Fibroblast of gingiva (primary cell): ENCODE measurements at places on chromosomes 5 and 9.

- DNase-seq: no peak
Measured at GRCh38 chr5:41747301-41747700, 122.9 kb downstream of the OXCT1 start.

DNA sequence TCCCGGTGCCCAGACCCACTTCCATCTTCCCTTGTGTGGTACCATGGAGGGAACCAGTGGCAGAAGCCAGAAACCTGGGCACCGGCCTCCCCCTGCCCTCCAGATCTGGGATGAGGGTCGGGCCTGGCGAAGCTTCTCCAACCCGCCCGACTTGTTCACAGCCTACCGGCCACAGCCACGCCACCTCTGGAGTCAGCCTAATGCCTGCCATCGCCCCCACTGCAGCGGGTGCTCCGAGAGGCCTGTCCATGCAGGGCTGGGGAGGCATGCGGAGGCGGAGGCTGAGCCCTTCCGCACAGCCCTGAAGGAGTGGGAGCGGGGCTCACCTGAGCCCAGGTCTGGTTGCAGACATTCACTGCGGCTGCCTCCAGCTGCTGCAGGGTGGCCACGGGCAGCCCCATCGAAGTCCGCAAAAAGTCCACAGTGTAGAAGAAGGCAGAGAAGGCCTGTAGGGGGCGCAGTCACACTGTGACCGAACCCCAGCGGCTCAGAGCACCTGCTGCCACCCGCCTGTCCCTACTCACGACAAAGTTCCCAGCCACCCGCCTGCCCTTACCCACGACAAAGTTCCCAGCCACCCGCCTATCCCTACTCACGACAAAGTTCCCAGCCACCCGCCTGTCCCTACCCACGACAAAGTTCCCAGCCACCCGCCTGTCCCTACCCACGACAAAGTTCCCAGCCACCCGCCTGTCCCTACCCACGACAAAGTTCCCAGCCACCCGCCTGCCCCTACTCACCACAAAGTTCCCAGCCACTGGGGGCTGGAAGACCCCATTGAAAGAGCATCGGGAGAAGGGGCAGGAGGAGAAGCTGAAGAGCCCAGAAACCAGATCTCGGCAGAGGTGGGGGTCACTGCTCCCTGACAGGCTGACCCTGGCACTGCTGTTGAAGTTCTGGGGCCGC, 3.8 kb upstream of the NPDC1 start:
- DNase-seq: no peak

DNA sequence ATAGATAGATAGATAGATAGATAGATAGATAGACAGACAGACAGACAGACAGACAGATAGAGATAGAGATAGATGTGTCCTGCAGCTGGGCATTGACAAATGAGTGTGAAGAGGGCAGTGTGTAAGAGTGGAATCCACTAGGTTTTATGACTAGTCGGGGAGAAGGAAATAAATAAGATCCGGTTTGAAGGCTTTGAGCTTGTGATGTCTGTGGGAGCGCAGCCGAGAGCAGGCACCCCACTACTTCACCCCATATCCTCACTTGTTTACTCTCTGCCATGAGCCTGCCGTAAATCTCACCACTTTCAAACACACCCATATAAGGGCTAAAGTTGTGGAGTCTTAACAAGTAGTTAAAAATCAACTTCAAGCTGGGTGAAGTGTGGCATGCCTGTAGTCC, 1.4 kb upstream of the SUSD1 start:
- no peak for DNase-seq

DNA sequence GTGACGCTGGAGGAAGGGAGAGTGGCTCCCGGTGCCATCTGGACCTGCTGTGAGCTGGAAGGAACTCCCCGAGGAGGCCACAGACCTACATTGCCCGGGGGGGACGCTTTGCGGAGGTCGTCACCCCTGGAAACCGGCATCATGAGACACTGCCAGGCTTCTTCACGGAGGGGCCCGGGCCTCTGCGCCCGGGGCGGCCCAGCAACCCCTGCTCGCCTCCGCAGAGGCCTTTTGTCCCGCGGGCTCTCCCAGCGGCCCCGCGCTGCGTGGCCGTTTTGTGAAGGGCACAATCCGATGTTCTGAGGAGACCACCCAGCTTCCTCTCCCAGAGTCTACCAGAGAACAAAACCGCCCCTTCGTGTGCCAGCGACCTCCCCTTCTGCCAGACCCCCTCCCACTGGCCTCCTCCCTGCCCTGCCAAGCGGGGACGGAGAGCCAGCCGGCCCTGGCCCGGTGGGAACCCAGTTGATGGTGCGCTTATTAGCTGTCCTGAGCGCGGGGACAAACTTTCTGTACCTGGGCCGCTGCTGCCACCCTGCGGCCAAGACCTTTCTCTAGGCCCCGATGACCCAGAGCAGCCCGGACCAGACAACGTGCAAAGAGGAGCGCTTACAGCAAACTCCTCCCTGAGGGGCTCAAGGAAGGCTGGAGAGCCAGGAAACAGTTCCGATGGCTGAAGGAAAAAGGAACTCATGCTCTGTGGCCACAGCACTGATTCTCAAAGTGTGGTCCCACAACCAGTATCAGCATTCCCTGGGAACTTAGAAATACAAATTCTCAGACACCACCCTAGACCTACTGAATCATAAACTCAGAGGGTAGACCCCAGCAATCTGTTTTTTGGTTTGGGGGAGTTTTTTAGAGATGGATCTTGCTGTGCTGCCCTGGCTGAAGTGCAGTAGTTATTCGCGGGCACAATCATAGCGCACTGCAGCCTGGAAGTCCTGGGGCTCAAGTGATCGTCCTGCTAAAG, 86.7 kb downstream of the SLC1A3 start:
- DNase-seq: peak; percentile 66

GRCh38 chr5:179762079-179762780, 29.6 kb downstream of the MAML1 start:
- no peak for DNase-seq

- peak; percentile 90 for DNase-seq
Measured at GRCh38 chr9:83281306-83282255, 218.6 kb upstream of the RASEF start.

DNA sequence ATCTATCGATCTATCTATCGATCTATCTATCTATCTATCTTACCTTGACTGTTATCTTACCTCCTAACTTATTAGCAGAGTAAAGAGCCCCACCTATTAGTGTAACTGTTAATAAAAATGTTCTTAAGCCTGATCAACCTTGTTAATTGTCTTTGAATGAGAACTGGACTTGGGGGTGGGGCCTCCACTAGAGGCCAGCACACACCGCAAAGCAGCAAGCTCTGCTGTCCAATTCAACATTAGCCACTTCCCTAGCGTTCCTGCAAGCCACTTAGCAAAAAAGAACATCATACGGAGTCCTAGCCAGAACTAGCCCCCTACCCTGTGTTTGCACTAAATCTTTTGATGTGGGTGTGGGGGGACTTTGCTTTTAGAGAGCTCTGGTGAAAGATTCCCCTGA, 515.8 kb downstream of the KDM4C start:
- DNase-seq: no peak

DNA sequence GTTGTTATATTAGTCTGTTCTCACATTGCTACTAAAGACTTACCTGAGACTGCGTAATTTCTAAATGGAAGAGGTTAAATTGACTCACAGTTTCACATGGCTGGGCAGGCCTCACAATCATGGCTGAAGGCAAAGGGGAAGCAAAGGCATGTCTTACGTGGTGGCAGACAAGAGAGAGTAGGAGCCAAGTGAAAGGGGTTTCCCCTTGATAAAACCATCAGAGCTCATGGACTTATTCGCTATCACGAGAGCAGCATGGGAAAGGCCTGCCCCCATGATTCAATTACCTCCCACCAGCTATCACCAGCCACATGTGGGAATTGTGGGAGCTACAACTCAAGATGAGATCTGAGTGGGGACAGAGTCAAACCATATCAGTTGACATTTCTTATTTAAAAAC, 374.5 kb upstream of the RORB start:
- DNase-seq: no peak

- DNase-seq: no peak
Measured at GRCh38 chr9:96447406-96447805, 2.6 kb upstream of the HABP4 start.

- DNase-seq: peak; percentile 31
Measured at GRCh38 chr9:123544007-123544827, 188.2 kb downstream of the CRB2 start.

- no peak for DNase-seq
Measured at GRCh38 chr5:35229076-35230037, 930 bp downstream of the PRLR start.

GRCh38 chr5:71938895-71939294, 168.4 kb upstream of the MAP1B start:
- DNase-seq: no peak

GRCh38 chr5:9112520-9113291, 433.2 kb downstream of the SEMA5A start:
- DNase-seq: no peak

- DNase-seq: no peak
Measured at GRCh38 chr9:123832858-123833650, 96.9 kb downstream of the DENND1A start.

DNA sequence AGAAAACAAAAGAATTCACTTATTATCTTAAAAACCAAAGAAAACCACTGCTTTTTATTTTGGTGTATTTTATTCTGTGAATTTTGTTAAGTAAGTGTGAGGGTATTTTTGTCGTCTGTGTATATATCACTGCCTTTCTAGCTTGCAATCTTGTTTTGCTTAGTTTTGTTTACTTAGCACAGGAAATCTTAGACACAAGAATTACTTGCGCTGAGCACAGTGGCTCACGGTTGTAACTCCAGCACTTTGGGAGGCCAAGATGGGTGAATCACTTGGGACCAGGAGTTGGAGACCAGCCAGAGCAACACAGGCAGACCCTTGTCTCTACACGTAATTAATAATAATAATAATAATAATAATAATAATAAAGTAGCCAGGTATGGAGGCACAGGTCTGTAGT, 230.3 kb downstream of the PAPPA start:
- peak; percentile 45 for DNase-seq

- no peak for DNase-seq
Measured at GRCh38 chr5:171107669-171108068, 201.4 kb upstream of the TLX3 start.

- peak; percentile 80 for DNase-seq
Measured at GRCh38 chr9:116594547-116594946, 92.6 kb upstream of the TRIM32 start.

DNA sequence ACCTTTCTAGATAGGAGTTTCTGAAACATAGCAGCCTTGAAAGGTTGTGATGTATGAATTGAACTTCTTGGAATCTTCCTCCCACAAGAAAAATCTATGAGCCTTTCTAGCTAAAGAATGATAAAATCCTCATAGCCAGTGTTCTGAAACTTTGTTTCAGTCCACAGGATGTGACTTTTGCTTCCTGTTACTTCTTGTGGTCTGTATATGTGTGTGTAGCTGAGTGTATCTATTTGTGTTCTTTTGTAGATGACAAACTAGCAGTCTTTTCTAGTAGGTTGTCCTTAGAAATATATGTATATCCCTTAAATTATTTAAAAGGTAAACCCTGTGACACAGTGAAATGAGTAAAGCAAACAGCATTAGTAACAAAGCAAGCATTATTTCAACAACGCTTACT, 188.8 kb downstream of the MRPS30 start:
- no peak for DNase-seq

GRCh38 chr5:169290895-169291294, 10.0 kb downstream of the SLIT3 start:
- no peak for DNase-seq

DNA sequence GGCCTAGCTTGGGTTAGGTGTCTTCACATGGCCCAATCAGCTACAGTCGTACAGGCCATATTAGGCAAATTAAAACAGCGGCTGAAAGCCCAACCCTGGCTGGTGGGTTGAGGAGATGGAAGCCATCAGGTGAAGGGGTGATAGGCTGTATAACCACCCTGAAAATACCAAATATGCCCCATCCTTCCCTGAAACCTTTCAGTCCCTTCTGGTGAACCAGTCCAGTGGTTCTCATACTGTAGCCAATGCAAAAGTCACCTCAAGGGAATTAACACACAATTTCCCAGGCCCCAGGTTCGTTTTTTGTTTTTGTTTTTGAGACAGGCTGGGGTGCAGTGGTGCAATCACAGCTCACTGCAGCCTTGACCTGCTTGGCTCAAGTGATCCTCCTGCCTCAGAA, 19.8 kb upstream of the KCNV2 start:
- no peak for DNase-seq

DNA sequence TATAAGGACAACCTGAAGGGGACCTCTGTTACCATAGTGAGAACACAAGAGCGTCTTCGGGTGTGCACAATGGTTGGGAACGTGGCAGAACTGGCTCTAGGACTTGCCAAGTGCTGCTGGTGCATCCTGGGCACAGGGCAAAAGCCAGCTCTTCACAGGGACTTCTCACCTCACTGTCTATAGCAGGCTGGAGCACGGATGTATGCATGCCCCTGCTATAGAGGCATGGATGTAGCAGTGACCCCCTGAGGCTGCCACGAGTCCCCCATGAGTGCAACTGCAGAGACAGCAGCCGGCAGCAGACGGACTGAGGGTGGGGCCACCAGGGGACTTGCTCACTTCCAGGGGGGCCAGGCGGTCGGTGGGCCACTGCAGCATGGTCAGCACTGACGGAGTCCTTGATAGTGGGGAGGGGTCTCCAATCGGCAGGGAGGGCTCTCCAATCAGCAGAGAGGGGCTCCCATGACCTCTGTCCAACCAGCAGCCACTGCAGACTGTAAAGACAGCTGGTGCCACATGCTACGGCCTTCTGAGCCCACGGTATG, 64.9 kb downstream of the SEMA4D start:
- no peak for DNase-seq

DNA sequence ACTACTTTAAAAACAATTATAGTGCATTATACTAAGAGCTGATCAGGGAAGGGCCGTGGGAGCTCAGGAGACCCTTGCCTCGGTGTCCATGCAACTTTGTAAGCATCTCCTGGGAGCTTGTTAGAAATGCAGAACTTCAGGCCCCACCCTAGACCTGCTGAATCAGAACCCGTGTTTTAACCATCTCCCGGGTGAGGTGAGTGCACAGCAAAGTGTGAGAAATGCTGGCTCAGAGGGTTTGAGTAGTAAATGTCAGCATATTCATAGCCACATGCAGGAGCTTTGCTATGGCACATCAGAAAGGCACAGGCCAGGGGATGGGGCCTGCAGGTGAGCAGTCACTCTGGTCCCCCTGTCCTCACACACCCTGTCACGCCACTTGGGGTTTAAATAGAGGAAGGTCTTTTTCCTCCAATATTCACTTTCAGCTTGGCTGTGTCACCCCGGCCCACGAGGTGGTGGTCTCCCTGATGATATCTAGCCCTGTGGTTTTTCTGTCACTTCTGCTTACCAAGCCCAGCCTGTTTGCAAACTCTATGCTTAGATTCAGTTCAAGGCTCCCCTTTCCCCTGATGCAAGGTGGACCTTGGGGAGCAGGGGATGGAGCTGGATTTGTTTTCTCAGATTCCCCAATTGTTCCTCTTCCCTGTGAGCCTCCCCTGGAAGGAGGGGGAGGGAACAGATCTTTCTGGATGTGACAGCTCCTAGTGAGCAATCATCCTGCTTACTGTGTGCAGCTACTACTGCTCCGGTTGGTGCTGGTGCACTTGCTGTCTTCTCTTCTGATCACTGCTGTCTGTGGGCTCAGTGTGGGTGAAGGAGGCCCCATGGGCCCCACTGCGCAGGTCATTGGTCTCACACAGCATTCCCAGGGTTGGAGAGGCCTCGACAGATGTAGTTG, 51.8 kb upstream of the TGFBR1 start:
- DNase-seq: no peak
